ENCODE measurements at places on chromosomes 6 and 20.
A peak's percentile ranks its signal among the peaks of the same experiment; 100 is the strongest.

DNA sequence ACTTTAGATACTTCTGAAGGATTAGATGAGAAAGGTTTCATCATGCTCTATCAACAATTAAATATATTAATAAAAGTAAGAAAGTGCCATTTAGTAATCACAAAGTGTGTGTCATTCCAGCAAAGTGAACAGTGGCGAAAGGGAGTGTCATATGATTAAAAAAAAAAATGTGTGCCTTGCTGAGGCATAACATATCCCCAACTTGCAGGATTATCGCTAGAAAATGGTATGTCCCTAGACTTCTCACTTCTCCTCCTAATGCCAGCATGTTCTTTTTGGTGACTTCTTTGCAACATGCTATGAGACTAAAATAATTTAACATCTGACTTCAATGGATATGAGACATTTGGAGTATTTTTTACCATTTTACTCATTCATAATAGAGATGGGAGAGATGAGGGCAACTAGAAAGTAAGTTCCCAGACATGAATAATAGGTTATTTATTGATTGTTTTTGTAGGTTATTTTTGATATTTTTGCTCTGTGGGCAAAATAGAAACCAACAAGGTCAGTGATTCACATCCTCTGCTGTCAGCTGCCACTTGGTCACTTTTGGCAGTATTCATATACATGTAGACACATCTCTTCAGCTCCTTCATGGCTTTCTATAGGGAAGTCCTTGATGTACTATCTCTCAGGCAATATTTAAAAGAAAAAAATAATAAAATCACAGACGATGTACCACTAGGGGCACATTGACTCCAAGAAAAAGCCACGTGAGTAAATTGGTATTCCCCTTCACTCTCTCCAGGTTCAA lies 370.1 kb downstream of the BMP2 start:
- no peak for DNase-seq

- DNase-seq, result no peak
These were observed 190.4 kb downstream of the OGFRL1 start for GRCh38 chr6:71478834-71479541.

DNA sequence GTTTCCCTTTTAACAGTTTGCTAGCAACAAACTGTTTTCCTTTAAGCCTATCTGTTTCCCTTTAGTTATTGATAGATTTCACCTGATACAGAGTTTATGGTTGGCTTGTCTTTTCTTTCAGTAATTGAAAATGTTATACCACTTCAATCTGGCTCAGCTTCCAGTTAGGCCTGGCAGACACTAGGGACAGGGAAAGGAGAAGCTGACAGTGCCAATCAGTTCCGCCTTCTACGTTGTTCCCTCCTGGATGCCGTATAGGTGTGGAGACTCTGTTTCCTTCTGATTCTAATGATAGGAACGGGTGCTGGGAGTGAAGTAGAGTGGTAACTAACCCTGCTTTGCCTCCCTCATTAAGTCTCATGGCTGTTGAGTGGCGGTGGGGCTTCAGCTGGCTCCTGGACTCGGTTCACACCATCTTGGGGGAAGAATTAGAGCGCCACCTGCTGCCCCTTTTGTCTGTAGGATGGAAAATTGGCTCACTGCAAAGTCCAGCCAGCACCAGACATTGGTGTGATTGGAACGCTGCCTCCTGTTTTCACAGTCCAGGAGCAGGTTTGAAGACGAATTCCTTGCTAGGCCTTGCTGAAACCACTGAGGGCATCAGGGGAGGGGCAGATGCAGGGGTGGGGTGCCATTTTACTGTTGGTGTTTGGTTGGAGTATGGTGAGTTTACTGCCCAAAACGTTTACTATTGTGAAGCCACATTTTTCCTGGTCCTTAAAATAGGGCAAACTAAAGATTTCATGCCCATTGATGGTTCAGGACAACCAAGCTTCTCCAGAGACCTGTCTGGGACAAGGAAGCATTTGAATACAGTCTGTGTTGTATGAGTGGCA lies 1729.5 kb downstream of the GRIK2 start:
- no peak for DNase-seq

- no peak for DNase-seq
These were observed 70.9 kb downstream of the CD40 start for GRCh38 chr20:46188866-46189541.

GRCh38 chr6:43714311-43715055 lies 26.9 kb upstream of the MRPS18A start:
- peak; percentile 81 for DNase-seq

Measured in left forelimb (tissue), 1 donor.